ENCODE measurements at places on chromosomes 6 and 20.

DNA sequence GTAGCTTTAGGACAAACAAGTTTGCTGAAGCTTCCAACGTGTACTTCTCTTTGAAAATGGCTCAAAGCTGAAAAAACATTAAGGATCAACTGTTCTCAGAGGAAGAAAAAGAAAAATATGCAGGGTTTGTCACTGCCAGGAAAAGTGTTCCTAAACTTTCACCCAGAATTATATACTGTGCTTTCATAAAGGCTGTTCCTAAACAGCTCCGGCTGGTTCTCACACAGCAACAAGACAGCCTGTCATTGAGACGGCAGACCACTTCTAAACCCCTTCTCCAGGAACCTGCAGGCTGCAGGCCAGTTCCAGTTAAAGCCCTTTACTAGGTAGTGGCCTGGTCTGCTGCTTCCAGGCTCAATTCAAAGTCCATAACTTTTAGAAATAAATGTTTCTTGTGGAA lies 97.4 kb upstream of the SOX4 start:
- no peak for DNase-seq

DNA sequence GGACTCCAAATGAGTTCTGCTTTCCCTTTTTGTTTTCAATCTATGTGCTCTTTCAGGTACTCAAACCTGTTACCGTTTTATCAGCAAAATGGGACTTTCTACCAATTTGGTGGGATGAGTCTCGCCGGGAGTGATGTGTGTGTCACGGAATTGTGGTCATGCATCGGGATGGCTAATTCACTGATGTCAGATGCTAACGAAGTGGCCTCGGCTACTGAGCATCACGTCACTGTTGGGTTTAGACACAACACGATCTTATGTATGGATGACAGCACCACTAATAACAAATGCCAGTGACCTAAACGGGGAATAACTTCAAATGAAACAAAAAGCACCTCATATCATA lies 1.6 kb upstream of the PCK1 start:
- no peak for DNase-seq

GRCh38 chr20:20786428-20786827 lies 74.0 kb upstream of the RALGAPA2 start:
- no peak for DNase-seq

DNA sequence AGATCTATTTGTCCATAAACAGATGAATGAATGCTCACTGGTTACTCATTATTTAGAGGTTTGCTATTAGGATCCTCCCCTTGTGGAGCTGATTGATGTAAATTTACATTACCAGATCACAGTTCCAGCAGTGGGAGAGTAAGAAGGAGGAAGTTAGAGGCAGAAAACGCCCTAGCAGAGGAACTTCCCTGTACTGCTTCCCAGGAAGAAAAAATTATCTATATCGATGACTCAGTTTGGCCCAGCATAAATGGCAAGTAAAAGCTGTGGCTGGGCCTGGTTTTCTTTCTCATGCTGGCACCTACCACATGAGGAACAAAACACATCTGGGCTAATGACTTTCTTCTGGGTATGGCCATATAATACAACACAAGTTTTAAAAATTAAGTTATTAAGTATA lies 35.7 kb downstream of the DNAAF9 start:
- no peak for DNase-seq

DNA sequence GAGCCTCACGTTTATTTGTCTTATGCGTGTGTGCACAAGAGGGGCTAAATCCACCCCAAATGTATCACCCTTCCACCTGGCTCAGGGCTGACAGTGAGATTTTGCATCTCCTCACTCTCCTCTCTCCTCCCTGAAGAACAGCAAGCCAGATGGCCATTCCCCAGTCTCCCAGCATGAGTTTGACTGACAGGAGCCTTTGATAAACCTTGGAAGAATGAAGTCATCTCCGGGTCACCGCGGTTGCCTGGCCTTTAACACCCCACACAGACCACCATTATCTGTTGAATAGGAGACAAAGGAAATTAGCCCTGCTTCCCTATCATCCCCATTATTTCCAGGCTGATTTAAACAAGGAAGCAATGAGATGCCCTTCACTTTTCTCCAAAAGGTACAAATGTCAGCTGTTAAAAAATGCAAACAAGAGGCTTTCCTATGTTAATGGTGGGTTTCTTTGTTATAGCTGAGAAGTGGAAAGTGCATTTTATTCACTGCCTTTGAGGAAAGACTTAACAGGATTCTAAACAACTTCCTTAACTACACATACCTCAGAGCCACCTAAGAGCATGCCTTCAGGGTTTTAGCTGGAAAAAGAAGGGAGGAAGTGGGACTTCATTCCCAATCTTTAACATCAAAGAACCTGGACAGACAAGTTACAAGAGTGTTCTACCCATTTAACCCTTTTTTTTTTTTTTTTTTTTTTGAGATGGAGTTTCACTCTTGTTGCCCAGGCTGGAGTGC lies 524.8 kb upstream of the ID4 start:
- no peak for DNase-seq
